KBM-7 (cell line): ENCODE measurements at places on chromosomes 11 and 22.

DNA sequence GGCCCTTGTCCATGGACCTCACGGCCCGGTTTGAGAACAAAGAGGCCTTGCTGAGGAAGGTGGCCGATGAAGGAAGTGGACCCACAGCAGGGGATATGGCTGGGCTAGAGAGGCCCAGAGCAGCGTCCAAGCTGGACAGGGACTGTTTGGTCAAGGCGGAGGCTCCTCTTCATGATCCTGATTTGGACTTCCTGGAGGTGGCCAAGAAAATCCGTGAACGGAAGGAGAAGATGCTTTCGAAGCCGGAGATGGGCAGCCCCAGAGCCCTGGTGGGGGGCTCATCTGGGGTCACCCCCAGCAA, 76.3 kb downstream of the KIAA1671 start:
- DNase-seq: no peak

DNA sequence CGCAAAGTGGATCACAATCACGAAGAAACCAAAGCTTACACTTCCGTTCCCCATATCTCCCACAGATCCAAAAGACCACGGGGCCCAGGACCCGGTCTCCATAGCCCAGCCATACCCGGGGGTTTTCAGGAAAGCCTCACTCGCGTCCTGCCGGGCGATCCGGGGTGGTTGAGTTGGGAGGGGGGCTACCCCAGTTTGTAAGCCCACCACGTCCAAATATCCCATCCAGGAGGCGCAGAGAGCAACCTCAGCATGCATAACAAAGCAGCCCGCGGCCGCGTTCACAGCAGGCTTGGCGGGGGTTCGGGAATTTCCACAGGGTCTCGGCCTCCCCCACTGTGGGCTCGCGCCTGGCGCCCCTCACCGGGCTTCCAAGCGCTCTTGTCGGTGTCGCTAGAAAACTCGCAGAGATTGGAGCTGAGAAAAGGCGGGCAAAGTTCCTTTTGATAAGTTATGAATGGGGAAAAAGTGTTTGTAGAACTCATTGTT, 9.5 kb downstream of the SDF2L1 start:
- DNase-seq: no peak

DNA sequence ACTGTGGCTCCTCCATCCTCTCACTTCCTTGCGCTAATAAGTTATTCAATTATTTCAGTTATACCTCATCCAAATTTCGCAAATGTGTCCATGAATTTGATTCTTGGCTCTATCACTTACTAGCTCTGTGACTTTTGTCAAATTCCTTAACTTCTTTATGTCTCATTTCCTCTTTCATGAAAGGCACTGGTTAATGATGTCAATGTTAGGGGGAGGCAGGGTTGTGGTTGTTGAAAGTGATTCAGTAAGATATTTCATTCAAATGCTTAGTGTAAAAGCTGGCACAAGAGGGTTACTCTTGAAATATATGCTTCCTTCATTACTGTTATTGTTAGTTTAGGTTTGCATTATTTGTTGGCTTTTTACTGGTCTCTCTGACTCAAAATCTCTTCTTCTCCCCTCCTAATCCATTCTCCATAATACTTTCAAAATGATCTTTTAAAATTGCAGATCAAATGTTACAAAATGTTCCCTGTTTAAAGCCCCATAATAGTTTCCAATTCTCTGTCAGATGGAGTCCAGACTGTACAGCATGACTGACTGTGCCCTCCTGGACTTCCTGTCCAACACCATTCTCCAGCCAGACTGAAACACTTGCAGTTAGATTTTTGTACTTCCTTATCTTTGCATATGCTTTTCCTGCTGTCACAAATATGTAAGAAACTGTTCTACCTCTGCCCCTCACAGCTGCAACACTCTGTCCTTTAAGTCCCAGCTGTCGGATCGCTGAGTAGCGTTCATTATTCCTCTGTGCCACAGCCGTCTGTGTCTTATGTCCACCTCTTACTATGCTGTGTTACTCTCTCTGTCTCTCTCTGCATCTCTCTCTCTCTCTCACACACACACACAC, 510.6 kb upstream of the RAG2 start:
- no peak for DNase-seq

- no peak for DNase-seq
These were observed 33.3 kb upstream of the OLFML1 start for GRCh38 chr11:7451952-7452494.

GRCh38 chr11:84817998-84818397, 809.1 kb downstream of the DLG2 start:
- DNase-seq: no peak

DNA sequence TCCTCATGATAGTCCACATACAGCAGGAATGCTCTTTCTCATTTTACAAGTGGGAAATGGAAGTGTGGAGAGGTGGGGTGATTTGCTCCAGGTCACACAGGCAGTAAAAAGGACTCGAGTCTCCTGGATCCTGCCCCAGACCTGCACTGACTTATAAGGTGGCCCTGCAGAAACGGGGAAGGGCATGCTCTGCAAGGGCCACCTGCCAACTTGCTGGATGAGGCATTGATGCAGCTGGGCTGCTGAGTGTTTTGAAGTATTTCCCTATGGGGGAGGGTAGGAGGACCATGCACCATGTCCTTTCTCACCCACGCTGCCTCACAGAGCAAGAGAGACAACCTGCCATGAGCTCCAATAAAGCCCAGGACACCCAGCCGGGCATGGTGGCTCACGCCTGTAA, 36.9 kb downstream of the OR6Q1 start:
- DNase-seq: no peak

- DNase-seq: no peak
These were observed 109.6 kb downstream of the TRIM29 start for GRCh38 chr11:120028181-120028896.

DNA sequence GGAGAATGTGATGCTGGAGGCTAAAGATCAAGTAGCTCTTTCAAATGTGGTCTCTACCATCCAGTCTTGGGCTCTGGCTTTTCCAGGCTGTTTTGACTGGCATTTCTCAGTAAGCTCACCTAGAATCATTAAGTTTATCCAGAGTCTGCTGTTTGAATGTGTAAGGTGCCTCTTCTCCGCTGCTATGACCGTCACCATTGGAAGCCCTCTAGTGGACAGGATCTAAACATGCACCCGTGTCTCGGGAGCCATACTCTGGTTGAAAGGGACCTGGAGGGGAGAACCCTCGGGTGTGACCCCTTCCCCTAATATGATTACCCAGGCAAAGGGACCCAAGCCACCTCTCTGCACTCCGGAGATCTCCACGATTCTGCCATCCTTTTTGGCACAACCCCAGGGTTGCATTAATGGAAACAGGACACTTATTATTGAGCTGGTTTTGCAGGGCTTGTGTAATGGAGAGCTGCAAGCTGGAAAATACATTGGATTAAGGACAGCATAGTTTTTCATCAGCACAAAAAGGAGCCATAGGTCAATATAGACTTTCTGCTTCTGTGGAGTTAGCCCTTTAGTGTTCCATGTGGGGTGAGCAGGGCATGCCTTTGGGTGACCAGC, 191.0 kb upstream of the LARGE1 start:
- DNase-seq: peak; percentile 13

GRCh38 chr11:65181569-65182257, at the start of gene CAPN1:
Gene CAPN1, plus strand, starts transcription at chr11:65181928. Its CDS starts 774 bp downstream, at chr11:65182702.
- peak; percentile 87 for DNase-seq

GRCh38 chr22:41913842-41914534, 886 bp downstream of the SHISA8 start:
- no peak for DNase-seq

DNA sequence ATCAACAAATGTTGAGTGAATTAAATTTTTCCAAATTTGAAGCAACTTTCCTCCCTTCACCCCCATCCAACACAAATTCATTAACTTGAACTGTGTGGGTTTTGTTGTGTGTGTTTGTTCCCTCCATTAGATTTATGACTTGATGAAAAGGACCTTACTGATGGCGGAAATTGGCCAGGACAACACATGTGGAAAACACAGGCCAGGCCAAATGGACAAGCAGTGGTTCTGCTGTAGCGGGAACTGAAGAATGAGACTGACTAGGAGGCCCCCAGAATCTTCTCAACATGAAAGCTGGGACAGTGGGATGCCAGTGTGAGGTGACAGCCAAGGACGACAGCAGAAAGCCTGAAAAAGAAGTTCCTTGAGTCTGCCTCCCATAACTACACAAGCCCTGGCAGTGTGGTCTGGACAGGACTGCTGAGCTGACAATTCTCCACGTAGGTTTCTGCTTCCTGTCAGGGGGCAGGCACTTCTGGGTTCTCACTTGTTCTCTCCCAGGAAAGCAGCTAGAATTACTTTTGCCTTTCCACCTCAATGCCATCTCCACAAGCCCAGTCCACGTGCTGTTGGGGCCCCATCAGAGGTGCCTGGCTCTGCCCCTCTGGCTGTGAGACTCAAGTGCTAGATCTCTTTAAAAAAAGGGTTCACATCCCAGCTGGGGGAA, 94.3 kb downstream of the ETS1 start:
- no peak for DNase-seq

DNA sequence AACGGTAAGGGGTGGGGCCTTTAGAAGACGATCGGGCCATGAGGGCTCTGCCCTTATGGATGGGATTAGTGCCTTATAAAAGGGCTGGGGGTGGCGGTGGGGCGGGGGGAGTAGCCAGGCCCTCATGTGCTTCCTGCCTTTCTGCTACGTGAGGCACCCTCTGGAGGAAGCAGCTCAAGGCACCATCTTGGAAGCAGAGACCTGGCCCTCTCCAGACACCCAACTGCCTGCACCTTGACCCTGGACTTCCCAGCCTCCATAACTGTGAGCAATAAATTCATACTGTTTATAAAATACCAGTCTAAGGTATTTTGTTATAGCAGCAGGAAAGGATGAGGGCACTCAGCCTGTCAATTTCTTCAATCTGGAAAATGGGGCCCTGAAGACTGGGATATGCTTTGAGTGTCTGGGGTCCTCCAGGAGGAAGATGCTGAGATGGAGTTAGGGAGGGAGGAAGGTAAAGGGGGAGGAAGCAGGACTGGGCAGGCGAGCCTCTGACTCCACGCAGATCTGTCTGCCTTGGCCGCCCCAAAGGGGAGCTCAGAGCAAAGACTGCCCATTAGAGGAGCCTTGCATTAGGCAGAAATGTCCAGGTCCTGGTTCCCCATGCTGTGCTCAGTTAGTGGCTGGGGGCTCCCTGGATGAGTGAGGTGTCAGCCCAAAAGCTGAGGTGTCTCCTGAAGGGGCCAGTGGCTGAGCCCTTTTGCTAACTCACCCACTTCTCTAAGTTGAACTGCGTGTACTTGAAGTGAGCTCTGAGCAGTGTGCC, 5.3 kb downstream of the CABP2 start:
- no peak for DNase-seq

- DNase-seq: no peak
These were observed 36.0 kb downstream of the TECTA start for GRCh38 chr11:121137005-121137404.

GRCh38 chr11:65663639-65664200, 1.0 kb upstream of the RELA start:
- DNase-seq: peak; percentile 23

GRCh38 chr11:12182676-12183541, 72.5 kb downstream of the MICAL2 start:
- DNase-seq: peak; percentile 51

DNA sequence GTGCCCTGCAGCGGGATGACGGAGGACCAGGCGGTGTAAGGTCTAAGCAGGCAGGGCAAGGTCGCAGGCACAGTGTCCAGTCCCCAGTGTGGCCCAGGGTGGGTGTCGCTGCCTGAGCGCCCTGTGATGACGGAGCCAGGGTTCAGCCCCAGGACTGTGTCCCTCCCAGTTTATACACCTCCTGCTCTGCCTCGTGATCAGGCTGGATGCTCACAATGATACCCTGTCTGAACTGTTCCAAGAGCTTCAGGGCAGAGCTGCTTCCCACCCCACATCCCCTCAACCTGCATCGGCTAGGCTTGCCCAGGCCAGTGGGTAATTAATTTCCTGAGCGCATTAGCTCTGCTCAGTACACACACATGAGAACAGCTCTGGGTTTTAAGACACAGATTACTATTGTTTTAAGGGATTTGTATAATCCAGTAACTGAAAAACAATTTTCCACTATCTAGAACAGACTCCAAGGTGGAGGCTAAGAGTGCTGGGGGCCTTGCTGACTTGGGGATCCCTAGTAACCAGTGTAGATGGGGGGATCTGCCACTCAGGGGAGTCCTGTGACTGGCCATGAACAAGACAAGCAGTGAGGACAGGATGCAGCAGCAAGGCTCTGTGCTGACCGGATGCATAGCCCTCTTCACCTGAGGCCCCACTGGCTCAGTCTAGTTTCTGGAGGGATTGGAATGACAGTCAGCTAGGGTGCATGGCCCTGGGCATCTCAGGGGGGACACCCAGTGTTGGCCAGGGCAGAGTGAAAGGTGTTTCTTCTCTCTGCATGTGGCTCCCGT, 34.1 kb downstream of the GNAZ start:
- no peak for DNase-seq

DNA sequence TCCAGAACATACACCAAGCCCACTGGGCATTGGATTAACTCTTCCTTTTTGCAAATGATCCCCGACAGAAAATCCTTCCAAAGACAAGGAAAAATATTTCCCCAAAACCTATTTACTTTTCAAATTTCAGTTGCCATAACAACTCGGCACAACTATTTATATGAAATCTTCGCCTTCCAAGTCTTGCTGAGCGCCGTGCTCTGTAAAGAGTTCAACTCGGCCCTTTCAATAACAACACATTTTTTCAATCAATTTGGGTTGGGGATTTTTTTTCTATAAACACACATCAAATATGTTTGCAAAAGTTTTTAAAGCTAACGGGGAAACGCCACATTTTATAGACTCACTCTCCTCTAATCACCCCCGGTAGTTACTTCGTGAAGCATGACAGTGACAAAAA, 333.8 kb downstream of the MN1 start:
- no peak for DNase-seq

DNA sequence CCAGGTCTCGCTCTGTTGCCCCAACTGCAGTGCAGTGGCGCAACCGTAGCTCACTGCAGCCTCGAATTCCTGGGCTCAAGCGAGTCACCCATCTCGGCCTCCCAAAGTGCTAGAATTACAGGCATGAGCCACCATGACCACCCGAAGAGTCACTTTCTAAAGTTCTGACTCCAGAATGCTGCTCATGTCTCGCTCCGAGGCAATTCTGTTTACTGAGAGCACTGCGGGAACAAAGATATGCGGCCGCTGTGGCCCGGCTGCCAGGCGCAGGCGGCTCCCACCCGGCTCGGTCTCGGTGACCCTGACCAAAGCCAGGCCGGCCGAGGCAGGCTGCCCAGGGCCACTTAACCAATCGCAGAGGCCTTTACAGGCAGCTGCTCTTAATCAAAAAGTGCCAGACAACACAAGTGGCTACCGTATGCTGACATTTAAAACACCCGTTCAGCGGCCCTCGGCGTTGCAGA, 78.7 kb downstream of the PHF21B start:
- DNase-seq: no peak

DNA sequence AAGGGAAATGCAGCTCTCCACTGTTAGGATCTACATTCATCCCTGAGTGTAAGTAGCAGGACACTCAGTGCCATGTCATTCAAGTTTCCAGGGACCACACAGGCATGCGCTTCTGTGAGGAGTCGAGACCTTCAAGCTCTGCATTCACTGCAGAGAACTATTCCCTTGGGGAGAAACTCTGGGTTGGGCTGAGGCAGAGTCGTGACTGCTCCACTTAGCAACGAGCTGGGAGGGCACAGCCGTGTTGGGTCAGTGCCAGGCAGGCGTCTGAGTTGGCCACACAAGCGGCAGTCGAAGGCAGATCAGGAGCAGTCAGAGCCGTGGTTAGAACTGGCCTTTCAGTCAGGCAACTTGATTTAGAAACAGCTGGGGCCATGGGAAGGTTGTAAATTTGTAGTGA, 14.7 kb downstream of the MPEG1 start:
- DNase-seq: no peak

- no peak for DNase-seq
These were observed 346.5 kb upstream of the SYN3 start for GRCh38 chr22:33404723-33405122.

- no peak for DNase-seq
These were observed 95.4 kb downstream of the GRAMD1B start for GRCh38 chr11:123525511-123525918.

- DNase-seq: no peak
These were observed 23.0 kb downstream of the SHANK3 start for GRCh38 chr22:50695421-50696250.
